Occipital lobe (tissue), 3 donors: ENCODE measurements at places on chromosomes 1 and 21. TPM values are rescaled to one million over a fixed set of nuclear protein-coding genes. Genes with fewer than 3 reads are reported as not detected.

- no peak for DNase-seq
These were observed 283.1 kb upstream of the POU3F1 start for GRCh38 chr1:38329644-38330043.

DNA sequence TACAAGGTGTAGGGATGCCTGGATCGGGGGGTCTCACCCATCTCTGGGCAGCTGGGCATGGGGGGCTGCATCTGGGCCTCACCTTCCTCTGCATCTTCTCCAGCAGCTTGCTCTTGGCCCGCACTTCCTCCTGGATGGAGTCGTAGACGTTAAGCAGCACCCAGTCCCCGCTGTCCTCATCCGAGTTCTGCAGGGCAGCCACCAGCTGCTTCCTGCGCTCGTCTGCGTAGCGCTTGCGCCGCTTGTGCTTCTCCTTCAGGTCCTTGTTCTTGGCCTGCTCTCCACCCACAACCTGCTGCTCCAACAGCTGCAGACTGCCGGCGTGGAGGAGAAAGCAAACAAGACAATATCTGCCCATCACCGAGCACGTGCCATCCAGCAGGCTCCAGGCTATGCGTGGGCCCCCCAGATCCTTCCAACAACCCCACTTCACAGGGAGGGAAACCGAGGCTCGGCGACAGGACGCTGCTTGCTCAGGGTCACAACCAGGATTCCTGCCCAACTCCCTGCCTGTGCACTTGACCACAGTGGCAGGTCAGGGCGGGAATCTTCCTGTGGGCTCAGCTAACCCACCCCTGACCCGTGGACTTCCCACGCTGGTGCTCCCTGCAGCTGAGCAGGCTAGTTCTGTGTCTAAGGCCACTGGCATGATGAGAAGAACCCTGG, 21.5 kb upstream of the DDOST start:
- DNase-seq, result no peak

DNA sequence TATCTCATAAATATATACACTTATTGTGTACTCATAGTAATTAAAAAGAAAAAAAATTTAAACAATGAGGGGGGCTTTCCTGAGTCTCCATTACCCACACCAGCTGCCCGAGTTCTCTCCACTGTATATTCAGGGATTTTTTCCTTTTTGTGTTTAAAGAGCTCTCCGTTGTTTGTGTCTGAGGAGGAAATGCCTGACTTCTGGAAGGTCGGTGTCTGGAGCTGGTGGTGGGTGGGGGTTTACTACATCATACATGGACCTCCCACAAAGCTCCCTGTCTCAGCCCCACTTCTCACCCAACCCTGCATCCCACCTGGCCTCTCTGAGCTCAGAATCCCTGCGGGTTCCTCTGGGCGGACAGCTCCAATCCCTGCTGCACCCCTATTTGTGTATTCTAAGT, 64.1 kb upstream of the ETV3 start:
- DNase-seq, result no peak

- no peak for DNase-seq
These were observed 63.7 kb downstream of the SLC66A1 start for GRCh38 chr1:19375631-19376400.

CLCNKA gene
- total RNA-seq, result not detected
